Fibroblast of gingiva (primary cell): ENCODE measurements at places on chromosomes 13 and 19.

GRCh38 chr13:39656325-39656677, 839 bp downstream of the COG6 start:
- DNase-seq: no peak

DNA sequence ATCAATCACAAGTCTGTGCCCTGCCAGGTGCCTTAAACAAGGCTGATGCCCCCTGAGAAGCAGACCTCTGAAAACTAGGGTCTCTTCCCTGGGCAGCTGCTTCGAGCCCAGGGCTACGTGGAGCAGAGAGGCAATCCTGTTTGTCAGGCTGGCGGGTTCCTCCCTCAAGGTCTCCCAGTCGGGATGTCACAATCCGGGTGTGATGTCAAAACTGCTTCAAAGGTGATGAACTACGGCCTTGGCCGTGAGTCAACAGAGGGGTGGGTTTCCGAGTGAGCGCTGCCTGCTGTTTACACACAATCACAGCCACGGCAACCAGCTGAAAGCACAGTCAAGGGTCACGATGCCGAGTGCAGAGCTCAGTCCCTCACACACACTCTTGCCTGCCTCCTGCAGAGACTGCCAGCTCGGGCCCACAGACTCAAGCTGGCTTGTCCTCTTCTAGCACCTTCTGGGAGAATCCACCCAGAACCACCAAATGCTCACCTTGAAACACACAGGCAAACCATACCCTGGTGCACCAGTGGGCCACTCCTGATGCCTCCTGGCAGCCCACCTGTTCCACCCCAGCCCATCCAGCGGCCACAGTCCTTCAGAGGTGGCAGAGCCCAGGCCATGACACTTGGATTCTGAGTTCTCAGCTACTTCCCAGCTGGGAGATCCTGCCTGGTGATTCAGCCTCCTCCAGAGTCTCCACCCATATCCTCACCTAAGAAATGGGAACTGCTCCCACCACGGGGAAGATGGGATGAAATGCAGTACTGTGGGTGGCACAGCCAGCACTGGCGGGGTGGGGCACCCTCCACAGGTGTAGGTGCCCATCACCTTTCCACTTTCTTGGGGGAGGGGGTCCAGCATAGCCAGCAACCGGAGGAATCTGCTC, 6.8 kb downstream of the ELL start:
- DNase-seq: peak; percentile 71

- no peak for DNase-seq
Measured at GRCh38 chr13:103430368-103430767, 364.2 kb upstream of the SLC10A2 start.

DNA sequence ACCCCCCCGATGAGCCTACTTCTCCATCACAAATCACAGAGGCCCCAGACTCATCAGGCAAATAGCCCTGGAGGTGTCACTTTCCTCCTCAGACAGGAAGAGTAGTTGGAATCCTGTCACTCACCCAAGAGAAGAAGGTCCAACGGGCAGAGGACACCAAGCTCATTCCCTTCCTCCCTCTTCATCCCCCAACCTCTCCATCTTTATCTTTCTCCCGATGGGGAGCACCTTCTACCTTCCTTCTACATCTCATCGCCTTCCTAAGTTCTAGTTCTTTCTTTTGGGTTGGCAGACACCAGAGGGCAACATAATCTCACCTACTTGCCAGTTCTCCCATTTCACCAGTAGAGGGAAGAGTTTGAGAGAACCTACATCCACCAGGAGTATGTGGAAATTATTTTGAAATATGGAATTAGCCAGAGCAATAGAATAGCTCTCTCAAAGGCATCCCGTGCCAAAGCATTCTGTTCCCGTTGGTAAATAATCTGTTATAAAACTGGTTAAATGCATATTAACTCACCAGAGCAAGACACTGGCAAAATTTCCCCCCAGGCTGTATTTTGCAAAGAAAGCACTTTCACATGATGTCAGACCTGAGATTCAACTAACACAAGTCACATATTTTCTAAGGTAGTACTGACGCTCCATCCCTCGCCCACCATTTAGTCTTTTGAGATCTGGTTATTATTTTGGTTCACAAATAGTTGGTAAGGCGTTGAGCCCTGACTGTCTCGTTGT, 55.0 kb downstream of the ZIC5 start:
- DNase-seq: peak; percentile 69

DNA sequence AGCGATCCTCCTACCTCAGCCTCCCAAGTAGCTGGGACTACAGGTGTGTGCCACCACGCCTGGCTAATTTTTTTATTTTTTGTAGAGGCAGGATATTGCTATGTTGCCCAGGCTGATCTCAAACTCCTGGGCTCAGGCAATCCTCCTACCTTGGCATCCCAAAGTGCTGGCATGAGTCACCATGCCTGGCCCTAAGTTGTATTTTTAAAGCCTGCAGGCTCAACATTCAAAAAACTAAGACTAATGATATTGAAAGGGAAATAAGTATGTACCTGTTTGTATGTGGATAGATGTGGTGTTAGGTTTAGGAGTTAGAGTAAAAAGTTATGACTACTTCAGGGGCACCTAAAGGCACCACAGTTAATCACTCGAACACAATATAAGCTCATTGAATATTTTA, 5.4 kb upstream of the IPO5 start:
- no peak for DNase-seq

- DNase-seq: no peak
Measured at GRCh38 chr13:39108783-39109182, 70.5 kb downstream of the NHLRC3 start.

- no peak for DNase-seq
Measured at GRCh38 chr13:51823359-51823758, 19.4 kb upstream of the DHRS12 start.

DNA sequence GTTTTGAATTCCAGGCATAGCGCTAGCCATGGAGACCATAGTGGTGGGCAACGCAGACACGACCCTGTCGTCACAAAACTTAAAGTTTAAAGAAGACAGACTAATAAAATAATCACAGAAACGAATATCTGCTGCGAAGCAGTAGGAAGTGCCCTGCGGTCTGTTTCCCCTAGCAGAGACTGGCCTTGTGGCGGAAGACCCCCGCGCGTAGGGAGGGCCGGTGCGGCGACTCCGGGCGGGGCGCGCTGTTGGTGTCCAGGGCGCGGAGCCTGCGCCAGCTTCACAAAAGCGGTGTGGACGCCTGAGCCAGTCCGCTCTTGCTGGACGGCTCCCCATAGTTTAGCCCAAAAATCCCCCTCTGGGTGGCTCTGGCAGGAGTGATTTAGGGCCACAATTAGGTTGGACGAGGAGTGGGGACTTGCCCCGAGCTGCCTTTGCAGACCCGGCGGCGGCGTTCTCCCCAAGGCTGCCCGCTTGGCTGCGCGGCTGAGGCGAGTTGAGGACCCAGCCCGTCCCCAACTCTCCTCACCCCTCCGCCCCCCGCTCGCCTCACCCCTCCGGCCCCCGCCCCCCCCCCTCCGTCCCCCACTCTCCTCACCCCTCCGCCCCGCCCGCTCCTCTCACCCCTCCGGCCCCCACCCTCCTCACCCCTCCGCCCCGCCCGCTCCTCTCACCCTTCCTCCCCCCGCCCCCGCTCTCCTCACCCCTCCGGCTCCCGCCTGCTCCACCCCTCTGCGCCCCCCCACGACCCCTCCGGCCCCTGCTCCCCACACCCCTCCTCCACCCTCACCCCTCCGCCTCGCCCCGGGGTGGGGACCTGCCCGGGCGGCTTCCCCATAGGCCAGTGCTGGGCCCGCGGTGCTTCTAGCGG, 14.2 kb upstream of the LATS2 start:
- DNase-seq: peak; percentile 23

GRCh38 chr13:81929988-81930387, 1589.1 kb upstream of the SPRY2 start:
- DNase-seq: peak; percentile 2
